ENCODE measurements at places on chromosomes 7 and 10.

DNA sequence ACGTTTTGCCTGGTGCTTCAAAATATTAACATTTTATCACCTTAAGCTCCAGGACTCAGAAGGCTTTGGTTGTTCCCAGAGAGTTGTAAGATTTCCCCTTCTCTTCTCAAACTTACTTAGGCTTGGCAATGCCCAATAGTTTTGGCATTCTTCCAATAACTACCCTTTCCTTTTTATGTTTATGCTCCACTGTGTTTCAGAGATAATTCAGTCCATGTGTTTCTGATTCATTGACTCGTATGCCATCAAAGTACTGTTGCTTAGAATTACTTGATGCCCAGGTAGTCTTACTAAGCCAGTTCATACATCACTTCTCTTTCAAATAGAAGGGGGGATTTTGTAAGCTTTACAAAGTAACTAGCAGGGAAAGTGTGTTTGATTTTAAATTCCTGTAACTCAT is 66.6 kb downstream of the AGMO start:
- no peak for DNase-seq

- DNase-seq = no peak
These were observed 38.9 kb upstream of the XPNPEP1 start for GRCh38 chr10:109962247-109962646.

DNA sequence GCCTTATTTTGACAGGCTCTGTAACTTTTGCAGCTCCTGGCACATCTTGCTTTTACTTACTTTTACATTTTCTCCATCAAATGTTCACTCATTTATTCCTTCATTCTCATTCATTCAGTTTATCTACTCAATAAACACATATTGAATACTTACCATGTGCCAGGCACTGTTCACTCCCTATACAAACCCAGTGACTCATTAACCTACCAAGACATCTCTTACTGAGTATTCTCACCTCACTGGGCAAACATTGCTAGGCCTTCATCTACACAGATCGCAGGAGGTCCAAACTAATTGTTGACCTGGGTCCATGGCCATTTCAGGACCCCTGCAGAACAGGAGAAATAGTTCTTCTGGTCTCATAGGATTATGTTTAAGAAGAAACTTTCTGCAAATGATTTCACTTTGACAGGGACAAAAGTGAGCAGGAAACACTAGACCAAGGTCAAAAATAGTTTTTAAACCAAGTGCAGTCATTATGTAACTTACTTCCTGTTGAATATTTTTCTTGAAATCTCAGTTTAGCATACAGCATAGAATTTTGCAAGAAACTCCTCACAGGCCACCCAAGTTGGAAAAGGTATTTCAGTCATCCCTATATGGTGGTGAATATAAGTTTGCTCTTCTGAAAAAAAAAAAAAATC is 17.6 kb downstream of the SLC26A4 start:
- no peak for DNase-seq

DNA sequence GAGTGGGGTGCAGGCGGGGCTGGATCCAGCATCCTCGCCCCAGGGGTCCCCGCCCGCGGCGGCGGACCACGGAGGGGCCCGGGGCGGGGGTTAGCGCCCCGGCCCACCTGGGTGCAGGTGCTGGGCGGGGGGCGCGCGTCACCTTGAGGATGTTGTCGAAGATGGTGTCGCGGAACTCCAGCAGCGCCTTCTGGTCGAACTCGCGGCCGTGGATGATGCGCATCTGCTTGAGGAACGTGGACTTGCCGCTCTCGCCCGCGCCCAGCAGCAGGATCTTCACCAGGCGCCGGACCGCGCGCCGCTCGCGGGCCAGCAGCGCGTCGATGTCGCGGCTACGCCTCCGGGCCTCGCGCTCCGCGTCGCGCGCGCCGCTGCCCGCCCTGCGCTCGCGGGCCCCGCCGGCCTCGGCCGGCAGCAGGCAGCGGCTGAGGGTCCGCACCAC is 376 bp downstream of the GNA12 start:
- DNase-seq = no peak

DNA sequence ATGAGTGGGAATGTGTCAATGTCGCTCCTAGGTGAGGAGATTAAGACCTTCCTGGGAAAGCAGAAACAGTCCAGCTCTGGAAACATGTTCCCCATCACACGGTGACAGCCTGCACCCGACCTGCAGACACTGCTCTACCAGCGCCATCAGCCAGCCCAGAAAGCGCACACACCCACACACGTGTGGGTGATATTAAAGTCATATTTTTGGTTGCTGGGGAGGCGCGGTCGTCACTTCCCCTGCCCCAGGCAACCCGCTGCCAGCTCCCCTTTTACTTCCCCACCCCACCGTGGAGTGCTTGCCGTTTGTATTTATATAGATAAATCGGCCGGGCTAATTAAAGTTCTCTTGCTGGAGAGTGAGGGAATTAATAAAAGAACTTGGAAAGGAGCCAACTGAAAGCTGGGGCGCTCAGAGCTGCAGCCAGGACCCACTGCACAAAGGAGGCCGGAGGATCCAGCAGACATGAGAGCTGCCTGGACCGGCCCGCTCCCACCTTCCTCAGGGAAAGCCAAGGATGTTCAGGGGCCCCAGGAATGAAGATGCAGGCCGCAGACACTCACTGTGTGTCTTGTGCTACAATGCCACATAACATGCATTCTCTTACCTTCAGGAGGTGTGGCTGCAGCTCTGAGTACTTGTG is 145.2 kb upstream of the UNC5B start:
- DNase-seq = no peak

GRCh38 chr7:46291050-46291438 is 370.0 kb upstream of the IGFBP3 start:
- no peak for DNase-seq

GRCh38 chr7:91405092-91405788 is 141.0 kb downstream of the FZD1 start:
- DNase-seq = no peak

DNA sequence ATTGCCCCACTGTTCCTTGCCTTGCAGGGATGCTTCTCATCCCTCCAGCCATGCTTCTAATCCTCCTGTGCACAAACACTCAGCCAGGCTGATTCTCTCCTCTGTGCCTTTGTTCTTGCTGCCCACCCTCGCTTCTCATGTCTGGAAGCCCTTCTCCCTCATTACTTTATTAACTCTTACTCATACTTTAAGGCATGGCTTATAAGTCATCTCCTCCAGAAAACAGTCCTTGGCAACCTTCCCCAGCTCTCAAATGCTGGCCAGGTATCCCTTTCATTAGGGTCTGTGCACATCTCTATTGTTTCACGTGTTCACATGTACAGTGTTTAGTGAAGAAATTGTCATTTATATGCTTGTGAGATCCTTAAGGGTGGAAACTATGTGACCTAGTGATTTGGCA is 62.9 kb downstream of the ITGB8 start:
- no peak for DNase-seq

- no peak for DNase-seq
These were observed 16.7 kb downstream of the AQP1 start for GRCh38 chr7:30928254-30928872.

DNA sequence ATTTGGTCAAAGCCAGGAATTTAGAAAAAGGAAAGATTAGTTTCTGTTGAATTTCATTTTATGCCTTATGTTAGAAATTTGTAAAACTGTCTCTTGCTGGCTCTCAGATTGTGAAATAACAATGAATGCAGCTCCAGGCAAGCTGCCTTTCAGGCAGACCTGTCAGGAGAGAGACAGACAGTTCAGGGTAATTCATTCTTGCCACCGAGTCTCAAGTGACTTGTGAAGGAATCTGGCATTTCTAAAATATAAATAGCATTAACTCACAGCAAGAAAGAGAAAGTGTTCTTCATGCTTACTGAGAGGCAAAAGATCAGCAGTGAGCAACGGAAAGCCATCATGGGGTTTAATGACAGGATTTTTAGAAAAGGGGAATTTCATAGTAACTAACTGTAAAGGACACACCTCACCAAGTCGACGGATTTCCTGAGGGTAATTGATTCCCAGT is 442.3 kb upstream of the AKR1E2 start:
- DNase-seq = no peak

DNA sequence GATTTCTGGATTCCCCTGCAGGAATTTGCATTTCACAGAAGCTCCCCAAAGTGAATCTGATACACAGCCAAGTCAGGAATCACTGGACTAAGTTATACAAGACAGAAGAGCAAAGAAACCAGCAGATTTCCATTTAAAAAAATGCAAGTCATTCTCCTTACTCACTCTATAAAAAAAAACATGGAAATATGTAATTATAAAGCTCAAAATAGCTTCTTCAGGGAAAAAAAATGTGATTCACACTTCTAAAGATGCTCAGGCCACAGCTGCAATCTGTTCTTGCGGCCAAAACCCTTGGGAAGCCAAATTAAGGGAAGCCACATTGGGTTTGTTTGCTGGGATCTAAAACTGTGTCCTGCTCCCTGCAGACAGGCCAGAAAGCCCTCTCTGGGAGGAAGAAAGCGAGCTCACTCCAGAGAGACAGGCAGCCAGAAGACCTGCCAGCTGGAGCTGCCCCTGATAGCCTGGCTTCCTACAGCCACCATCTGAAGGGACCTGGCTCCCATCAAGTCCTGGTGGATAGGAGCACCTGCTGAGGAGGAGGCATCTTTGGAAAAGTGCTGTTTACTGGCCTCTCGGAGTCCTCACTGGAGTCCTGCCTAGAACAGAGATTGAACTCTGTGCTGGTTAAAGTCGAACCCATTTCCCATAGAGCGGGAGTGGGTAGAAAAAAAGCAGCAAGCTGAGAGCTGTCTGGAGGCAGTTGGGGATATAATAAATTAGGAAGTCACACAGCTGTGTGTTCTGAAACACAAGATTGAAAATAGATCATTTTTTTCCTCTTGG is 359.2 kb upstream of the AOAH start:
- DNase-seq = no peak

DNA sequence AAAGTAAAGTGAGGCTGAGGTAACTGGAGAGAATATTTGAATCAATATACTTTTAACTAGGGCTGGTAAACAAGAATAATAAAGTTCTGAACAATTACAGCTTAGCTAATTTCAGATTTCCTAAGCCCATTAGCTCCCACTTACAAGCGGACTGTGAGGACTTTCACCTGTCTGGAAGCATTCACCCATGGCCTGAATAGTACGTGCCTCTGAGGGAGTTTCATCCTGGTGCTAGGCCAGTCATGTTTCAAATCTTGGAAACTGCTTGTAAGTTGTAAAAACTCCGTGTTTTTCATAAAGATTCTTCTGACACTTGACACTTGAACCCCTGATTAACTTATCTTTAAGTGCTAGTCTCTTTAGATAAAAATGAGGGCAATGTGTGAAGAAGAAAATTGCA is 975.2 kb upstream of the GHITM start:
- DNase-seq = no peak

DNA sequence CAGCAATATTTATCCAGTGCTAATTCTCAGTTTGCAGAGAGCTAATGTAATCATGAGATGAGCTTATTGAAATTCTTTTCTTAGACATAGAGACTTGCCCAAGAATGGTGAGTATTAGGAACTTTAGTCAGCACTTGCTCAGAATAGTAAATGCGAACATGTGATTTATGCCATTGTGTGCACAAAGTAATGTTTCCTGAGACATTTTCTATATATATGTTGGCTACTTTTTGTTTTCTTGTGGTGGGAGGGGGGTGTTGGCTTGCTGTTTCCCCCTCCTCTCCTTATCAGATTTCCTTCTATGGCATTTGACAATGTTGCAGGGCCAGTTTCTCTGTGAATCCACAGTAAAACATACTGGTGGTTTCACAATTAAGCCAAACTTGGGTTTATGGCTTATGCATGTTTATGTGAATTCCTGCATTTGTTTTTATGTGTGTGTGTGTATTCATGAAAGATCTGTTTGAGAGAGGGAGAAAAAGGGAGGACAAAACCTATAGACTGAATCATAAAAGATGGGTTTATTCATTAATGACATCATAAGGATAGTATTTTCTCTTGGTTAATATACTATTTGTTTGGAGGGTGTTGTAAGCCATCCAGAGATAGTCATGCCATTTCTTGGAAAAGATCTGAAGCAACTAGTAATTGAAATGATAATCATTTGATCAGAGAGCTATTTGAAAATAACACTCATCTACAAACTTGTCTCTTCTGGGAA is 36.3 kb downstream of the ARID5B start:
- no peak for DNase-seq

DNA sequence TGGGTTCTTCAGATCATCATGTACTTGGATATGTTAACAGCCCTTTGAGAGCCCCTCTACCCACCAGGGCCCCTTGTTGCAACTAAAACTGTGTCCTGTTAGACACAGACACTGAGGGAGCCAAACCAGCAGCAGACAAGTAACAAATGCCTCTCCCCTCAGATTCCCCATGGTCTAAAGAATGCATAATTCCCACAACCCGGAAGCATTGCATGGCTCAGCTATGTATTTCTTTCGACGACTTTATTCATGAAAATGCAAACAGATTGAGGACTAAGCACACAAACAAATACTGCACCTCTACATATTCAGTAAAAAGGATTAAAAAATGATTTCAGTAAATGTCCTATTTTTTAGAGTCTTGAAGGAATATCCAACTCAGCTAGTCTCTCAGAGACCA is 70.1 kb upstream of the HECW1 start:
- no peak for DNase-seq

DNA sequence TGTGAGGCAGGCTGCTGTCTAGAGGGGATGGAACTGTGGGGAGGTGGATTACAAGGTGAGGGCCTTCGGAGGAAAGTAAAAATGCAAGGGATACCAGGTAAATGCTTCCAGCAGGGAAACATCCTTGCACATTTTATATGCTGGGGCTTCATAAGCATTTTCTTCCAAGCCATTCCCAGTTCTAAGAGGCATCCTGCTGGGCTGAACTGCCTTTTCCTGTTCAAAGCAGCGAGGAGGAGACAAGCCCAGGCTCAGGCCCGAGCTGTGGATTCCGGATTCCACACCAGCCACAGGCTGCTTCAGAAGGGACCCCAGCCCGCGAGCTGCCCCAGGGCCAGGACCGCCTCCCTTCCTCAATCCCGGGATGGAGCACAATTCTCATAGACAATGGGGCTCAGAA is 249.7 kb downstream of the TNS3 start:
- no peak for DNase-seq

DNA sequence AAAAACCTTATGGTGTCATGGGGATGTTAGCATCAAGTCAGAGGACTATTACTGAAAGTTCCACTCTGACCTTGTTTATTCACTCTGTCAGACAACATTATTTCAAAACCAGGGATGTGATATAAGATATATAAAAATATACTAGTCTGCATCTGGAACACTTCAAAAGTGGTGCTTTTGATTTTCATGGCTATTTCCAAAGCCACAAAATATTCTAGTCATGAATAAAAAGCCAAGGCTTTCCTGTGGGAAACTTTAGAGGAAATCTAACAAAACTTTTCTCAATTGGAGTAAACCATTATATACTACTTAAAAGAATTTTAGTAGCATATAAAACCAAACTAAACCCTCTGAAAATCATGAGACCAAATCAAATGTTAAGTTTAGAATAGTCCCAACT is 205.2 kb downstream of the TMEM26 start:
- DNase-seq = no peak

All from NCI-H1930 (cell line).